ENCODE measurements at places on chromosomes 5 and 9.
A peak's percentile ranks its signal among the peaks of the same experiment; 100 is the strongest.

- DNase-seq = no peak
Observed at GRCh38 chr9:19176856-19177255, 49.6 kb upstream of the PLIN2 start.

- DNase-seq = peak; percentile 78
Observed at GRCh38 chr5:131796793-131797693, at the start of gene FNIP1. FNIP1 (minus strand) TSS chr5:131797017; CDS start chr5:131796921, 96 bp downstream.

DNA sequence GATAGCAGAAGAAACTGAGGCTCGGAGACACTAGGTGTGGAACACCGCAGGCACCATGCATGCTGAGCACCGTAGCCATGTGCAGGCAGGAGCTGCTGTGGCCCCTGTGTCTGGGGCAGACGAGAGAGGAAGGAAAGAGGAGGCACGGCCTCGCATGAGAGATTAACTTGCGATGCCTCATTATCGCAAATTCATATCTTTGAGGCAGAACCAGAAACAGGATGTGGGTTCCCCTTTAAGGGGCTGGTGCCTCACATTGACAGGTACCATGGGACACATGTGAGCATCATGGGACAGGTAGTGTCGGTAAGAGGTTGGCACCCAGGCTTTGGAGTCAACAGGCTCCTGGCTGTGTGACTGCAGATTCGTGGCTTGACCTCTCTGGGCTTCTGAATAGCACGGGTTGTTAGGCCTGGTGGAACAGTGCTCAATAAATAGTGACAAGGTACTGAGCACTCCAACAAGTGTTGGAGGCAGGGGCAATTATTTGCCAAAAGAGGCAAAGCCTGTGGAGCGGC, 40.8 kb downstream of the NAIF1 start:
- DNase-seq = no peak

- no peak for DNase-seq
Observed at GRCh38 chr5:179324760-179325295, 20.4 kb downstream of the ADAMTS2 start.

DNA sequence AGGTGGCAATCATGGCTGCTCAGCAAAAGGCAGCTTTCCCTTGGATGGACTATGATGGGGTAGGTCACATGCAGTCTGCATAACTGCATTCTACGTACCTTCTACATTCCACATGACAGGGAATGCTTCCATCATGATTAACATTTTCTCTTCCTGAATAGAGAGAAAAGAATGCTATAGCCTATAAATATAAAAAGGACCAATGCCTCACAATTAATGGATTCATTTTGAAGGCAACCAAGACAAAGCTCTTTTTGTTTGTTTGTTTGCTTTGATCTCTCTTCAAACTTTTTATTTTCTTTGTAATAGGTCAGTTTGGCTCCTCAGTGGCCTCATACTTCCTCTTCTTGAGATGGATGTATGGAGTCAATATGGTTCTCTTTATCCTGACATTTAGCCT, 201.3 kb downstream of the ALDH1A1 start:
- DNase-seq = no peak

GRCh38 chr5:58040846-58041245, 419.0 kb downstream of the PLK2 start:
- no peak for DNase-seq

- no peak for DNase-seq
Observed at GRCh38 chr9:136848393-136849037, 694 bp upstream of the PHPT1 start.
